Inflammatory macrophage treated with lipopolysaccharide for 4 hours (primary cell): ENCODE measurements at places on chromosomes 4 and X.

- DNase-seq, result no peak
These were observed 14.7 kb downstream of the GAK start for GRCh38 chr4:917466-917865.

GRCh38 chr4:171067422-171067821, 745.8 kb upstream of the GALNTL6 start:
- DNase-seq, result no peak

- no peak for DNase-seq
These were observed 117.9 kb downstream of the COX18 start for GRCh38 chr4:72951628-72952027.

DNA sequence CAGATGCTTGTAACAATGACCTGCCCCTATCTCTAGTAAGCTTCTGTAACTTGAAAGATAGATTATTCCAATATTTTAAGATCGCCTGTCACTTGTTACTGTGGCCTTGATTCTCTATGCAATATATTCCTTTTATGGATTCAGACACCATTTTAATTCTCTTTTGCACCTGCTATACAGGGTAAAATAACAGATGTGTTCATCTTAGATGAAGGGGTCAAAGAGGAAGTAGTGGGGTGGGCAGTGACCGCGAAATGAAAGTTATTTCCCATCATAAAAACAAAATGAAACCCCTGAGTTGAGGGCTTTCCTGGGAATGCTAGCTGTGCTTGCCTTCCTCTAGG, 175.9 kb downstream of the TSPAN5 start:
- no peak for DNase-seq

GRCh38 chrX:112641449-112641848, 38.3 kb downstream of the LHFPL1 start:
- DNase-seq, result no peak

- DNase-seq, result no peak
These were observed 639.8 kb upstream of the INTU start for GRCh38 chr4:126992910-126993309.

DNA sequence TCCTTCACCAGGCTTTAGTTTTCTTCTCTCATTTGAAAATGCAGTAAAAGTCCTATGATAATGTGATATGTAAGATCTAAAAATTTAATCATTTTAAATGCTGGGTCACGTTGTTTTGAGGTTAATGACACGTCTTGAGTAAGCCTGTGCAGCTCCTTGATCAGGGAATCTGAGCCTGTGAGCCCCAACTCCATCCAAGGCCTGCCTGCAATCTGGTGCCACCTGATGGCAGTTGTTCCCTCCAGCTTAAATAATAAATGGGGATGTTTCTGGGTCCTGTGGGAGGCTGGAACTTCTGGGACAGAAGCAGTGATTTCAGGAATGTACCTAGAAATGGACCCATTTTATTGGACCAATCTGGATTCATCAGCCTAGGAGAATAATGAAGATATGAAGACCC, 455.4 kb upstream of the ADGRL3 start:
- no peak for DNase-seq

GRCh38 chrX:11261260-11261659, 32.0 kb upstream of the AMELX start:
- no peak for DNase-seq

DNA sequence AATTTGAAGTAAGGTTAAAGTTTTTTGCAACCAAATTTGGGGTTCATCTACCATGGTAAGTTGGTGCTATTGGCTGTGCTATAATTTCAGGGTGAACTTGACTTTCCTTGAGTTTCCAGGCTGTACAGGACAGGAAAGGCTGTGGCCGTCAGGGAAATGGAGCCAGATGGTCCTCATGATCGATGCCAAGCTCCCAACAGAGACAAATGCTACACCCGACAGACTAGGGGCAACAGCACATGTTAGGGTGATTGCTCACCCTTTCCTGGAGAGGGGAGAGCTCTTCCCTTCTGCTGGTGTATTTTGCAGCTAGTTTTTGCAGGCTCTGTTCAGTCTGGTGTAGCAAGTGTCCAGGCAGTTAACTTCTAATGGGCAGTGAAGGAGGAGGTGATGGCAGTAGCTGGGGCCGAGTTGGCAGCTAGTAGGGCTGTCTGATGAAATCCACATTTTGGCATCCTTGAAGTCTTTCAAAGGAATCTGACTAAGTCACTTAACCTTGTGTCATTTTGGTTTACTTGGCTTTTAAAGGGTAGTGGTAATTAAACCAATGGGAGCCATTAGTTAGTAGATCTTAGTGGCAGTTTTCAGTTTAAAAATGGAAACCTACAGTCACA, 47.8 kb downstream of the GAB1 start:
- no peak for DNase-seq

DNA sequence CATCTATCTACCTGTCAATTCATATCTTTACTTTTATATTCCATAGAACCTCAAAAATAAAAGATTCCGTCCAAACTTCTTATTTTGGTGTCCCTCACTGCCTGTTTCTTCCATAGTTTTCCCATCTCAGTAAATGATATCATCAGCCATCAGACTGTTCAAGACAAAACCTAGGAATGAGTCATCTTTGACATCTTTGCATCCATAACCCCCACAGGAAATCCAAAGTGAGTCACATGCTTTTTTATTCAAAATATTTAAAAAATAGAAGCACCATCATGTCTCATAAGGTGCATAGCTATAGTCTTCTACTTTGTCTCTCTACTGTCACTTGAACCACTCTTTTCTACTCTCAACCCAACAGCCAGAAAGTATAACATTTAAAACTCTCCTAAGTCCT, 29.9 kb upstream of the CXXC4 start:
- DNase-seq, result no peak

- DNase-seq, result no peak
These were observed 23.7 kb downstream of the PLP1 start for GRCh38 chrX:103800318-103800717.
